Cortex of kidney (tissue), 1 donor: ENCODE measurements at places on chromosomes 12 and 14.

- DNase-seq: no peak
These were observed 28.6 kb downstream of the CORO1C start for GRCh38 chr12:108702595-108703320.

GRCh38 chr12:93223440-93224426, 154.0 kb upstream of the NUDT4 start:
- no peak for DNase-seq

GRCh38 chr12:58067610-58068387, 126.4 kb downstream of the ATP23 start:
- no peak for DNase-seq

DNA sequence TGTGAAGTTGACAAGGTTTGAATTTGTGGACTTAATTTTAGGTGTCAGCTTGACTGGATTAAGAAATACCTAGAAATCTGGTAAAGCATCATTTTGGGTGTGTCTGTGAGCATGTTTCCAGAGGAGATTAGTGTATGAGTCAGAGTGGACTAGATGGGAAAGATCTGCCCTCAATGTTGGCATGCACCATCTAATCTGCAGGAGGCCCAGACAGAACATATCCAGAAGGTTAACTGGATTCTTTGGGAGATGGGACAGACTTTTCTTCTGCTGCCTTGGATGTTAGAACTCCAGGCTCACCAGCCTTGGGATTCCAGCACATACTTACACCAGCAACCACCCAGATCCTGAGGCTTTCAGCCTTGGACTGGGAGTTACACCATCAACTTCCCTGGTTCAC, 14.1 kb downstream of the SGPP1 start:
- no peak for DNase-seq

- DNase-seq: no peak
These were observed 13.7 kb downstream of the OR6J1 start for GRCh38 chr14:22630486-22630885.

- no peak for DNase-seq
These were observed 8.8 kb downstream of the PPP1CC start for GRCh38 chr12:110733900-110734299.
